ENCODE measurements at places on chromosomes 7 and 10.

- no peak for DNase-seq
These were observed 11.2 kb upstream of the AKAP9 start for GRCh38 chr7:91929463-91929862.

- no peak for DNase-seq
These were observed 57.9 kb downstream of the OTUD1 start for GRCh38 chr10:23496727-23497126.

DNA sequence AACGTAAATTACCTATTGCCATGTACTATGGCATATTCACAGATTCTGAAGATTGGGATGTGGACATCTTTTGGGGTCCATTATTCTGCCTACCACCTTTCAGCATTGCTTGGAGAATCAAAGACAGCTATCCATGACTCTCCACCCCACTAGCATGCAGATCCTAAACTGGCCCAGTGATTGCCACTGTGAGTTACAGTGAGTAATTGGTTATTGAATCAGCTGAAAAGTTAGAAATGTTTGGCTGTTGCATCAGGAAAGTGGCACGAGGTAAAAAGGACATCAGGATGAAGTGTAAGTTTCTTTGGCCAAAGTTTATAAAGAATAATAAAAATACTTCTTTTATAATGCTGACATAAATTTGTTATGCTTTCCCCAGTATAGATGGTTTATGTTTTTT, 148.2 kb upstream of the ETV1 start:
- no peak for DNase-seq

GRCh38 chr10:72239409-72239808, 23.3 kb upstream of the ASCC1 start:
- DNase-seq, result no peak

GRCh38 chr10:78194539-78195402, 161.1 kb downstream of the RPS24 start:
- DNase-seq, result no peak

GRCh38 chr10:90480466-90480865, 377.4 kb downstream of the HTR7 start:
- no peak for DNase-seq

- no peak for DNase-seq
These were observed 1.4 kb upstream of the ZYX start for GRCh38 chr7:143379611-143380259.

DNA sequence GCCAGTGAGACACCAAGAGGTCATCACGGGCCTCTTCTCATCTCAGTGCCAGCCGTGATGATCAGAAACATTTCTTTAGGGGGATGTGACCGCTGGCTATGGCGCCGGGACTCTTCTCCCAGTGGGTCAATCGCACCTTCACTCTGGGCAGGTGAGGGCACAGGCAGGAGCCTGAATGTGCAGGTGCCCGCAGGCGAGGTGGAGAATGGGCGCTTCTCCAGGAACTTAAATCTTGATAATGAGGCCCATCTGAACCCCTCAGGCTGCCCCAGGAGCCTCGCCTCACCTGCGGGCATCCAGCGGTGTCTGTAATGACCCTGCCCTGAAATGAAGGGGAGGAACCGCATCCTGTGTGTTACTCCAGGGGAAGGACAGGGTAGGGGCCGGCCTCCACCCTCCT, 204.7 kb downstream of the ADARB2 start:
- no peak for DNase-seq

DNA sequence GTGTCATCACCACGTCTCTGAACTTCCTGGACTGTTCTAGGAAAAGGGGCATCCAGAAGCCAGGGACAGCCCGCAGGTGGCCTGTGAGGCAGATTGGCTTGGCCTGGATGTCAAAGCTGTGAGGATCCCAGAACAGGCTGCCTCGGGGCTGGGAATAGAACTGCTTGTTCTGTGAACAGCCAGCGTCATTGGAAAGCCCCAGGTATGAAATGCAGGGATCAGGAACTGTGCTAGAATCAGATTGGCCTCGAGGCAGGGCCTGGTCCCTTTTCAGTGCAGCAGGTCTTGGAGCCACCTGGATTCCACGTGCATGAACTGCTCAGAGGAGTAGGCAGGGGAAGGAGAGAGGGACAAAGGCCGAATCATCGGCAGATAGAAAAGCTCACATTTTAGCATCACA, 44.6 kb downstream of the FAM20C start:
- no peak for DNase-seq

- DNase-seq, result no peak
These were observed 76.5 kb downstream of the FAM13C start for GRCh38 chr10:59285848-59286247.

DNA sequence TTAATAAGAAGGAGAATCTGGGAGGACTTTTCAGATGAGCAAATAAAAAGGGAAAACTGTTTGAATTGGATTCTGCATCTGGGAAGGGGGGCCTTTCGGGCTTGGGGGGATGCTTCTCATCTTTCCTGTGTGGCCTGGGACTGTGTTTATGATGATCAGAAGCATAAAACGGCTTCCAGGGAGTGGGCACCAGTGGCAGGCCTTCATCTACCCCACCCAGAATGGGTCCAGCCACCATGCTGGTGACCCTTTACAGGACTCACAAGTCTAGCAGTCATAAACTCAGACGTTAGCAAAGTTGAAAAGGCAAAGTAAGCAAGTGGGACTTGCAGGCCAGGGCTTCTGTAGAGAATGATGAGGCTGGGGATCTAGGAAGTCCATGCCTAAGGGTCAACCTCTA, 198.3 kb upstream of the ZMIZ1 start:
- no peak for DNase-seq

DNA sequence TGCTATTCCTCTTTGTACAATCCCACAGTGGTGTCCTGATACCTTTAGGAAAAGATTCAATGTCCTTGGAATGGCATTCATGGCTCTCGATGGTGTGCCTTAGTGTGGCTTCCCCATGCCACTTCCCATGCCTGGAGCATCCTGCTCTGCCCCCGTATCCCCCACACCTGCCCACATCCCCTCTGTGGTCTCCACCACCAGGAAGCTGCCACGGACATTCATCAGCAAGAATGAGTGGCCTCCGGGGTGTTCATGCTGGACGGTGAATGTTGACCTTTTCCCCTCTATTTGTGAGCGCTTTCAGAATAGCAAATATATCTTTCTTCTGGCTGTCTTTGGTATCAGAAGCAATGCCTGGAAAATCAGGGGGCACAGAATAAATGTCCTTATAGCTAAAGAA, 262.0 kb upstream of the NRP1 start:
- DNase-seq, result no peak

GRCh38 chr7:92567460-92567859, 22.7 kb downstream of the FAM133B start:
- DNase-seq, result no peak

GRCh38 chr10:24751716-24752115, 28.0 kb upstream of the ARHGAP21 start:
- no peak for DNase-seq

DNA sequence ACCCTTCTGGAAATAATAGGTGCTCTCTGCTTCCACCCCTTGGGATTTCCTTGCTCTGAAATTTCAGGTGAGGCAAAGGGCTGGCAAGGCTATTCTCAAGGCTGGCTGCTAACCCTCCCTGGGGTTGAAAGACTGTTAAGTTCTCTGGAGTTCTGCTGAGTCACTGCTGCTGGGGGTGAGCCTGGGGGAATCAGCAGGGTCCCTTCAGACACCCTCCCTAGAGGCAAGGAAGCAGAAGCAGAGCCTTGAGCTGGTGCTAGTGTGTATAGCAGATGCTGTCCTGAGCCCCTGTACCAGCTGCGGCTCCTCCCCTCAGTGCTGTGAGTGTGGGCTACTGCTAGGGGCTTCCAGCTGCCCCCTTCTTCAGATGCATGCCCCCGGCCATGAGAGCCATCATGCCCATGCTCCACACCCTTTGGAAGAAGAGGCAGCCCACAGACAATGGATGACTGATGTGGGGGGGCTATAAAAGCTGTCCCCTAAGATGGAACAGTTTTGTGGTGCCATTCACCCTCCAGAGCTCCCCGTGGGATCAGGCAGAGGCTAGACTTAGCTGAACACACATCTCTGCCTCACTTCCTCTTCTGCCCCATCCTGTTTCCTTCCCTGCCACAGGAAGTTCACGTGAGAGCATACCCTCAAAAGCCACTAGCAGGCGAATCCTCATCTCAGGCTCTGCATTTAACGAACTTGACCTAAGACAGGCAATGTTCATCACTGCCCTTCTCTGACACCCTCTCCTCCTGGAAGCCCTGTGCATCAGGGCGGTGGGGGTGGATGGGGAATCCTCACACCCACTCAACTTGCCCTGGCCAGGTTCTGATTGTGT, 91.8 kb downstream of the SH3PXD2A start:
- no peak for DNase-seq

GRCh38 chr7:32051128-32051527, 19.1 kb downstream of the PDE1C start:
- DNase-seq, result peak; percentile 23

DNA sequence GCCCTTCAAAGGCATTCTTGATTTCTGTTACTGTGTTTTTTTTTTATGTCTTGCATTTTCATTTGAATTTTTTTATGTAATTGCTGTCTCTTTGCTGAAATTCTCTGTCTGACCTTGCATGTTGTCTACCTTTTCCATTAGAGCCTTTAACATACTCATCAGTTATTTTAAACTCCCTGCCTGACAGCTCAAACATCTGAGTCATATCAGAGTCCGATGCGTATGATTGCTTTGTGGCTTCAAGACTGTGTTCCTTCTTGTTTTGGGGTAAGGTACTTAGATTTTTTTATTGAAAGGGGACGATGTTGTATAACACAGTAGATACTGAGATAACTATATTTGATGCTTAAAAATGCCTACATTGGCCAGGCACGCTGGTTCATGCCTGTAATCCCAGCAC, 9.7 kb upstream of the TARP start:
- DNase-seq, result no peak

GRCh38 chr10:43981232-43981631, 332.6 kb upstream of the ZNF32 start:
- DNase-seq, result no peak

DNA sequence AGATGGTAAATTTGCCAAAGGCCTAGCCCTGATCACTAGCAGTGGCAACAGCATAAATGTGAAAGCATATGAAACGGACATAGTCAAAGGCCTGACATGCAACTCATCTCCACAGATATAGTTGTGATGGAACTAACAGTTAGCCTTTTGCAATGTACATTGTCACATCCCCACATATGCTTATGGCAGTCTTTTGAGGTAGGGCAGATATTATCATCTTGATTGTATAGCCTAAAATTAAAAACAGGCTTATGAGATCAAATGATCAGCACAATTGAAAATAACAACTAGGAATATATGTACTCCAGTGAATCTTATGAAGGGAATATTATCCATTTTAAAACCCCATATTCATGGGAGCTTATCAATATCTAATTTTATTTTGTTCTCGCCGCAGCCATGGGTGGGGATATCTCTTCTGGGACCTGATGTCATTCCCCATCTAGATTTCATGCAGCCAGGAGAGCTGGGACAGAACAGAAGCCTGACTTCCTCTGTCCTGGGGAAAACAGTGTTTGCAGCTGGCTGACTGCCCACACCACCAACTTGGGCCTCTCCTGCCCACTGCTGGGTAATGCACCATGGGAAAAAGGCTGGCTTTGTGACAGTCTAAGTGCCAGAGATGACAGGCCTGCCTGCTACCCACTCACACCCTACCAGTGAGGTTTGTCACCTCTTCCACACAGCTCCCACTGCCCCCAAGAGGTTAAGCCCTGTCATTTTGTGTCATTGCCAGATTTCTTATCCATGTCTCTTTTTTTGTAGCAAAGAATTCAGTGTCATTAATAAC, 180.2 kb upstream of the FZD1 start:
- DNase-seq, result peak; percentile 45

DNA sequence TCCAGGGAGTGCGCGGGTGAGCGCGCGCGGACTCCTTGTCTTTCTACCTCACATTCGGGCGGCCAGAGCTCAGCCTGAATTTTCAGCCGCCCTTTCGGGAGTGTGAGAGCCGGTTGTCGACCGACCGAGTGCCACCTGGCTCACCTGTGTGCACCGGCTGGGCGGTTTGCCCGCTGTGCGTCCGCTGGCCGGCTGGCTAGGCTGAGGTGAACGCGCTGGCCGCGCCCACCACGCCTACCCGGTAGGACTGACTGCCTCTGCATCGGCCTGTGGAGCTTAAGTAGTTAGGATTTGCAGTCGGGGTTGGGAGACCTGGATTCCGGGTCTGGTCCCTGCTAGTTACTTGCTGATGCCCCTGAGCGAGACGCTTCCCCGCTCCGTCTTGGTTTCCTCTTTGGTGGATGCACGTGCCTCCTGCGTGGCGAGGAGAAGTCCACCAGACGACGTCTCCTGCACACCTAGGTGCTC, 553 bp downstream of the TSPAN15 start:
- peak; percentile 87 for DNase-seq

GRCh38 chr10:101110856-101111523, 20.1 kb upstream of the TLX1 start:
- DNase-seq, result no peak

DNA sequence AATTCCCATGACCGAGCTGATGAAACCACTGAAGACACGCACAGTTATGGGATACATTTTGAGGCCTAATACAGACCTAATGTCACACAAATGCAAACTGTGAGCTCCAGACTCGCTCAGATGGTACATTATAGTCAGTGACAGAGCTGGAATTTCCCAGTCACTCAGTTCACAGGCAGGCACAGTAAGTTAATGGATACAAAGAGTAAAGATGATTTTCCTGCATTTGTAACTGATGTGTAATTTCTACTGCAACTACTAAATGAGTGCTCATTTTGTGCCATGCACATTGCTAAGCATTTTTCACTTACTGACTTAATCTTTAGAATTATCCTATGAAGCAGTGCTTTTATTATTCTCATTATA, 56.5 kb downstream of the ENO4 start:
- no peak for DNase-seq

GRCh38 chr10:49577182-49577925, 32.8 kb upstream of the SLC18A3 start:
- no peak for DNase-seq

- no peak for DNase-seq
These were observed 203.4 kb downstream of the KIF20B start for GRCh38 chr10:89904755-89905154.

GRCh38 chr7:101453617-101454016, 90.9 kb downstream of the COL26A1 start:
- no peak for DNase-seq

- DNase-seq, result no peak
These were observed 435.2 kb upstream of the SEMA3D start for GRCh38 chr7:85622059-85622458.

- no peak for DNase-seq
These were observed 300.0 kb upstream of the FZD8 start for GRCh38 chr10:35942057-35942456.

- DNase-seq, result no peak
These were observed 54.4 kb upstream of the CCDC6 start for GRCh38 chr10:59960751-59961150.

- DNase-seq, result peak; percentile 44
These were observed 133.4 kb upstream of the CSTF2T start for GRCh38 chr10:51832652-51833383.

- peak; percentile 78 for DNase-seq
These were observed 3.2 kb upstream of the CREB5 start for GRCh38 chr7:28408960-28409715.

DNA sequence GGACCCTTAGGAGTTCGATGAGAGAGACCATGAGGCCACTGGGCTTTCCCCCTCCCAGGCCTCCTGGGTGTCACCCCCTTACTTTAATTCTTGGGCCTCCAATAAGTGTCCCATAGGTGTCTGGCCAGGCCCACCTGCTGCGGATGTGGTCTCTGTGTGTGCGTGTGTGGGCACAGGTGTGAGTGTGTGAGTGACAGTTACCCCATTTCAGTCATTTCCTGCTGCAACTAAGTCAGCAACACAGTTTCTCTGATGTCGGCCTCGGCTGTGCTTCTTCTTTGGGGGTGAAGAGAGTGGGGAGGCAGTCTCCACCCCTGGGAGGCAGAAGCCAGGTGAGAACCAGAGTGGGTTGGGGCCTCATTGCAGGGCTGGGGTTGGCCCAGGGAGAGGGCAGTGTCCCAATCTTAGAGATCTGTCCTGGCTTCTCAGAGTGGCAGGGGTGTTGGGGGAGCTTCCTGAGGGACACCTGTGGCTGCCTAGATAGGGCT, 1.5 kb downstream of the PVRIG start:
- peak; percentile 34 for DNase-seq

Data from stomach (tissue), 19 donors.